ENCODE measurements at places on chromosomes 4 and X.
A peak's percentile ranks its signal among the peaks of the same experiment; 100 is the strongest.

DNA sequence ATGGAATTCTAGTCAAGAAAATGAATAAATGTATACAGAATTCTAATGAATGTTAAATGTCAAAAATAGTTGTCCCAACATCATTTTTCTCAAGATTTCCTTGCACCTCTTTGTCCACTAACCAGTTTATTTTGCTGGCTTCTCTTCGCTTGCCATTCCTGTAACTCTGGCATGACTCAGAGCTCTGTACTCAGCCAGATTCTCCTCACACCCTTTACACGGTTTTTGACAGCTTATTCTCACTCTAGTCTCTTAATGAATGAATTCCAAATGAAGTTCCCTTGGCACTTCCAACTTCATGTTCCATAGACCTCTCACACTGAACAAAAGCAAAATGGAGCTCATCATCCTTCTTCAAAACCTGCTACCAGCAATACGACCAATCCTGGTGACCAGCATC is 419.3 kb upstream of the SLIT2 start:
- no peak for DNase-seq

GRCh38 chrX:107826238-107827029 is 768 bp downstream of the MID2 start:
- DNase-seq = peak; percentile 34

DNA sequence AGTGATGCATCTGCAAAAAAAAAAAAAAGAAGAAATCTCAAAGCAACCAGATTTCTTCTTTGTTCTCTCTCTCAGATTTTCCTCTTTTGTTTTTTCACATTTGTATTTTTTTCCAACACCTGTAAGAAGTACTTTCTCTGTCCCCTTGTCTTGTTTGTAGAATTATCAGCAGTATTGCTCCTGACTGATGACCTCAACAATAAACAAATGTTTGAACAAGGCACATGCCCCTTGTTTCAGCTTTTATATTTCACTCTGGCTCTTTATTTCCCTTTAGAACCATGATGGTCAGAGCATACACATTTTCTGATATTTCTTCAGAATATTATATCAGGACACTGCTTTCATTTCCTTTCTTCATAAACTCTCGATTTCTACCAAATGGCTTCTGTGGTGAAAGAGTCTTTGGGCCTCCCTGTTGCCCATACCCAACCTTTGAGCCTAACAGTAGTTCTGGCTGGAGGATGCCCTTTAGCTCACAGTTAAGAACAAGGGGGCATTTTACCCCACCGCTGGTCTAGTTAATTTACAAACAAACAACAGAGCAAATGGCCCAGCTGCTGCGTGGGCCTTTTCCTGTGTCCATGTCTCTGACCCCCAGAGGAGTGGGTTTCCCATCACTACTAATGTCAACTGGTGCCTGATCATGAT is 142.5 kb upstream of the SMAD1 start:
- no peak for DNase-seq

DNA sequence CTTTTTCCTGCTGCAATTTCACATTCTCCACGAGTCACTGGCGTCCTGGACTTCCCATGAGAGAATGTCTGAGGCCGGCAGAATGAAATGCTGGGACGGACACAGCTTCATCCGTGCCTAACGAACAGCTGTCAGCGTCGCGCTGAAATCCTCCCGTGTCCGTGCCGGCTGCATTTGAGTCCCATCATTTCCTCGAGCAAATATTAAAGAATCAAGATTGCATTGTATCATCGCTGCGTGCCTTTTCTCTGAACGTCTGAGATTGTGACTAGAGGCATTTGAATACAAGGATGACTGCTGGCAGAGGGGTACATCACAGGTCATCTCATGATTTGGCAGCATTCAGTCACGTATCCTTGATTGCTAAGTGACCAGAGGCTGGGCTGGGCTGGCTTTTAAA is 279.9 kb downstream of the ASMT start:
- no peak for DNase-seq

DNA sequence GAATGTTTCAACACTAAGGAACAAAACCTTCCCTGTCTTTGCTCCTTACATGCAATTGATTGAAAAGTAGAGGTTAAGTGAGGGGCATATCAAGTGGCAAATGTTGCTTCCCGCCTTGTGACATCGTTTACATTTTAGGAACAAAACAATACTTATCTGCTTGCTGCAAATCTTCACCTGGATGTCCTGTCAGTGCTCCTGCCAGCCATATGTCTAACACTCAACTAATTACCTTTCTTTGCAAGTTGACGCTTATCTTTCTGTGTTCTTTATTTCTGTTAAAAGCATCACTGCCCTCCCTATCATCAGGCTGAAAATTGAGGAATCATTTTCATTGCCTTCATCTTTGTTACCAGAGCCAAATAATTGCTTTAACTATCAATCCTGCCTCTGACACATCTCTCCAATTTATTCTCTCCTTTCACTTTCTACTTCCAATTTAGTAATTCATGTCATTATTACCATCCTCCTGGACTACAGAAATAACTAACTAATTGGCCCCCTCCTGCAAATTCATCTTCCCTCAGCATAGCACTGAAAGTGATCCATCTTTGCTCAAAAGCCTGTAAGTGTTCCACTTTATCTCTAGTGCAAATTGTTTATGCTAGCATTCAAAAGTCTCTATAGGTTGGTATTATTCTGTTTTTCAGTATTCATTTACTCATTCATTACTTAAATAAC is 298.7 kb upstream of the ATOH1 start:
- no peak for DNase-seq
